ENCODE measurements at places on chromosomes 2 and 18. TPM values are rescaled to one million over a fixed set of nuclear protein-coding genes. Genes with fewer than 3 reads are reported as not detected.

Gene NLRC4
- polyA plus RNA-seq = 0.84 TPM

Gene ELOA2
- not detected for polyA plus RNA-seq

Gene RNPEPL1
- polyA plus RNA-seq = 0.19 TPM

Gene UGT1A8
- polyA plus RNA-seq = not detected

Gene GALNT13
- polyA plus RNA-seq = 17.3 TPM

Gene MTHFD2
- 34.2 TPM for polyA plus RNA-seq

Gene IAH1
- 91.5 TPM for polyA plus RNA-seq

Gene FIGN
- polyA plus RNA-seq = 11.4 TPM

Gene CD8B2
- not detected for polyA plus RNA-seq

Gene UCN
- polyA plus RNA-seq = 0.43 TPM

Gene HK2
- polyA plus RNA-seq = 0.07 TPM

Gene RSAD2
- polyA plus RNA-seq = not detected

Gene RAD51AP2
- 0.46 TPM for polyA plus RNA-seq

Gene MOGAT1
- not detected for polyA plus RNA-seq

Gene APOB
- not detected for polyA plus RNA-seq

Gene SULT1C4
- polyA plus RNA-seq = 1.7 TPM

Gene GBX2
- 0.52 TPM for polyA plus RNA-seq

Gene TEX51
- polyA plus RNA-seq = not detected

Gene MATN3
- polyA plus RNA-seq = 0.65 TPM

Gene ADD2
- polyA plus RNA-seq = 5.4 TPM

Gene AMER3
- polyA plus RNA-seq = 0.70 TPM

Gene TMEM182
- polyA plus RNA-seq = 32.9 TPM

Gene BMPR2
- polyA plus RNA-seq = 38.0 TPM

Gene GPAT2
- not detected for polyA plus RNA-seq

Gene SLC38A11
- 1.0 TPM for polyA plus RNA-seq

Gene BCL11A
- polyA plus RNA-seq = 215 TPM

Gene PAX8
- not detected for polyA plus RNA-seq

Gene MYCN
- polyA plus RNA-seq = 28.8 TPM

Gene SLC30A3
- polyA plus RNA-seq = not detected
